GM04504 (cell line): ENCODE measurements at places on chromosomes 13 and 19.

DNA sequence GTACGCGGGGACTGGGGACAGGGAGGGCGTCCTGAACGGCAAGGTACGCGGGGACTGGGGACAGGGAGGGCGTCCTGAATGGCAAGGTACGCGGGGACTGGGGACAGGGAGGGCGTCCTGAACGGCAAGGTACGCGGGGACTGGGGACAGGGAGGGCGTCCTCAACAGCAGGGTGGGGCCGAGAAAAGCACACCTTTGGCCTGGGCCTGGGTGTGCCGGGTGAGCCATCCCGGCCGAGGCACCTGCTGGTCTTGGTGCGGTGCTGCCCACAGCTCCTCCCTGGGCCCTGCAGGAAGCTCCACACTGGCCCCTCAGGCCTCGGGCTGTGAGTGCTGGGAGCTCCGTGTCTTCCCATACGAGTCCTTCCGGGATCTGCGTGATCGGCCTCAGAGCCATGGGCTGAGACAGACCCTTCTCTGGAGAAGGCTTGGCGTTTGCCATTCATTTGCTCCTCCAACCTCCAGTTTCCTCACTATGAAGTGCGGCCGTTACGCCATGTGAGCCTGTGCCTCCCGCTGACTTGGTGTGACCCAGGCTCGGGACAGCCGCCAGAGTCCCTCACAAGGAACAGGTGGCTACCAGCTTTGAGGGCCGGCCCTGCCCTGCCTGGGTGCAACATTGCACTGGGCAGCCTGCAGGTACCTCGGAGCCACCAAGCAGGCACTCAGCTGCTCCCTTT is 7.8 kb upstream of the ZNF554 start:
- DNase-seq: no peak

DNA sequence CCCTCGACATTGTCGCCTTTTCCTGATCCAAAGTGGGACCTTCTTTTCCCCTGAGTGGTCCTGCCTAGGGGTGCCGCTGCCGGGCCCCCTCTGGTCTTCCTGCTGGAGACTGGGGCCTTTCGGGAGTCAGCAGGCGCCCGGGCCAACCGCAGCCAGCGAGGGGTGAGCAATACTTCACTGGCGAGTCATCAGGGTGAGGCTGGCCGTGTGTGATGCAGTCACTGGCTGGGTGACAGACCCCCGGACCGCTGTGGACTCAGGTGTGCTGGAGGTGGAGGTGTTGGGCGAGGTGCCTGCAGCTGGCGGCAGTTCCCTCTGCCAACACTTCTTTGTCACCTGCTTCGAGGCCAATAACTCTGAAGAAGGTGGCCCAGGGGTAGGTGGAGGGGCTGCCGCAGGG is 1.5 kb upstream of the CGB5 start:
- DNase-seq: no peak

DNA sequence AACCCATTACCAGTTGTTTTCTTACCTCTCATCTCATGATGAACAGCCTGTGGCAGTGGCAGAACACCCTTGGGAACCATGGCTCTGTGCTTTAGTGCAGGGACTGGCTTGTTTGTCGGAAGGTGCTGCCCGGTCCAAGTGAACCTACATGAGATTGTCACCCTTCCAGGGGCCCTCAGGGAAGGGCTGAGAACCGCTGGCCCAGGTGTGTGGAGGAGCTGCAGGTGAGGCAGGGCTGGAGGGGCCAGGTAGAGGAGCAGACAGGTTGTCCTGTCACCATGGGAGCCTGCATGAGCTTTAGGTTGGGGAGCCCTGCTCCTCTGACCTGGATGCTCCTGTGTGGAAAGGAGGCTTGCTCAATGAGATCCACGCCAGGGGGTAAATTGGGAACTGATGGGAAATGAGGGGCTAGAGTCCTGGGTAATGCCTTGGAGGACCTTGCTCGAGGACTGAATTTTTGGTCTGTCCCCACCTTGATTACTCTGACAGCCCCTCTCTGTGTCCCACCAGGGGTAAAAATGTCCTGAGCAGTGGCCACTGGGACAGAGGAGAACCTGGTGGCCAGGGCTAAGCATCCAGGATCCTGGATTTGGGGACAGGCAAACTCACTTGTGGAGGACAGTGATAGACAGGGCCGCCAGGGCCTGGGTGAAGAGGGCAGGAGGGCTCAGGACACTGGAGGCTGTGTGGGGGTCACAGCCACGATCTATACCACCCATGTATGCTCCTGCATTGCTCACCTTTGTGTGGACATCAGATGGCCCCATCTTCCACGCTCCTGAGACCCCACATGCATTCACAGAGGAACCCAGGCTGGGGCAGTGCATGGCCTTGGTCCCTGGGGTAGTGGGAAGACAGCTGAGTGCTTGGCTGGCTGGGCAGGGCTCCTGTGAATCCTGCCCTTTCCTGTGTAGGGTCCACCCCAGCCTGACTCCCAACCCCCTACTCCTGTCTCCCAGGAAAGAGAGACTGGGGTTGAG is 24.1 kb upstream of the CEACAM1 start:
- DNase-seq: no peak

DNA sequence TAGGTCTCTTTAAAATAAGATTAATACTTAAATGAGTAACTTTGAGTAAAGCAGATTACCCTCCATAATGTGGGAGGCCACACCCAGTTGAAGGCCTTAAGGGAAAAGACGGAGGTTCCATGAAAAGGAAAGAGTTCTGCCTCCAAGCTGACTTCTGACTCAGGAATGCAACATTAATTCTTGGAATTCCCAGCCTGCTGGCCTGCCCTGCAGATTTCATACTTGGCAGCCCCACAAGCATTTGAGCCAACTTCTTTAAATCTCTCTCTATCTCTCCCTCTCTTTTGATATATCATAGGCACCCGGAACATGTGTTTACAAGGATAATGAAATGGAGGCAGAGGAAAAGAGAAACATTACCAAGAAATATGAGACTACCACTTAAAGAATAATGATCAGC is 902.3 kb upstream of the MIR17HG start:
- DNase-seq: peak; percentile 74

DNA sequence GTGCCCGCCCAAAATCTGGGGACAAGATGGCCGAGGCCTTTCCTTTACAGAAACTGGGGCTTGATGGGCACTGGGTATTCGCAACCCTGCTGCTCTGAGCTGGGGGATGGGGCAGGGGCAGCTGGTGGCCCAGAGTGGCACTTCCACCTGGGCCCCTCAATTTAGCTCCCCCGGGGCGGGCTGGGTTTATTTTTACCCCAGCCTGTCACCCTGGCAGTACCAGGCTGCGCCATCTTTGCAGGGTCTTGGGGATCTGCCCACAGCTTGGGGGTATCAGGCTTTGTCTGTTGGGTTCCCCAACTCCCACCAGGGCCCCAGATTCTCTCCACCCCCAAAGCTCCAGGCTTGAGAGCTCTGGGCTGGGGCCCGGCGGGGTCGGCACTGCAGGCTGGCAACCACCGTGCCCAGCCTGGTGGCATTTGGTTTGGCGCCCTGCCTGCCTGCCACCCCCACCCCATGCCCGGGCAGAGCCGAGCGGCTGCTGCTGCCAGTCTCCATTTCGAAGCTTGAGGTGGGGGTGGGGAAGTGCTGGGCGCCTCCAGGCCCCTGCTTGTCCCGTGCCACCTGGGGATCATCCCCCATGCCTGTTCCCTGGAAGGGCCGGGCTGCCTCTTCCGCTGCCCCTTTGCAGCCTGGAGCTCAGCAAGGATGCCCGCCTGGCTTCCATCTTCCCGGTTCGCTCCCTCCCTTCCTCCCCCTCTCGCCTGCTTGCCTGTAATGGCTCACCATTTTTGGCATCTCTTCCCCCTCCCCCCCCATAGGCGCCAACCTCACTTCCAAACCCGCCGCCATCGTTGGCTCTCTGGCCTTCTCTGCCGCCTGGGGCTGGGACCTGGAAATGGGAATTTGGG is 11.4 kb downstream of the NFIX start:
- DNase-seq: no peak

DNA sequence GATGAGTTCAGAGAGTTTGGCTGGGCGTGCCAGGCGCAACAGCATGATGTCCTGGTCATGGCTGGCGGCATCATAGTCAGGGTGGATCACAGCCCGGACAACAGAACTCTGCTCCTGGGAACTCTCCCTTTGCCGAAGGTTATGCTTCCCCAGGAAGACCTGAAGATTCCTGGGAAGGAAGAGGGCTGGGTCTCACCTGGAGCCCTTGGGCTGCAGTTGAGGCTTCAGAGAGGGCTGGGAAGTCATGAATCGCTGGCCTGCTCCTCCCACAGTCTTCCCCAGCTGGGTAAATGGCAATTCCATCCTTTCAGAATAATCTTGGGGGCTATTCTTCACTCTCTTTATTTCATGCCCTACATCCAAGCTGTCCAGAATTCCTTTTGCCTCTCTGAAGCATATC is 6.0 kb downstream of the KLK6 start:
- DNase-seq: no peak

GRCh38 chr13:98398581-98398980 is 178.3 kb downstream of the STK24 start:
- DNase-seq: no peak

- no peak for DNase-seq
These were observed 338.0 kb downstream of the TEX29 start for GRCh38 chr13:111658145-111659100.

GRCh38 chr19:46216612-46217011 is 12.9 kb upstream of the IGFL1 start:
- no peak for DNase-seq

DNA sequence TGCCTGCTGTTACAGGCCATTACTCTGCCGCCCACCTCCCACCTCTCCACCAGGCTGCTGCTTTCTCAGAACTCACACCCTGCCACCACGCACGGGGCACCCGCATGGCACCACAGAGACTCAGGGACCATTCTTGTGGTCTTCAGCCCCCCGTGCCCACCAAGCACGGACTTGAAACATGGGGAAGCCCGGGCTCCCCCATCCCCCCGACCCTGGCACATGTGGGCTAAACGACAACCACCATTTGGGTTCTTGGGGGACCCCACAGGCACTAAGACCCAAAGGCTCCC is 23.1 kb upstream of the TINCR start:
- DNase-seq: no peak

DNA sequence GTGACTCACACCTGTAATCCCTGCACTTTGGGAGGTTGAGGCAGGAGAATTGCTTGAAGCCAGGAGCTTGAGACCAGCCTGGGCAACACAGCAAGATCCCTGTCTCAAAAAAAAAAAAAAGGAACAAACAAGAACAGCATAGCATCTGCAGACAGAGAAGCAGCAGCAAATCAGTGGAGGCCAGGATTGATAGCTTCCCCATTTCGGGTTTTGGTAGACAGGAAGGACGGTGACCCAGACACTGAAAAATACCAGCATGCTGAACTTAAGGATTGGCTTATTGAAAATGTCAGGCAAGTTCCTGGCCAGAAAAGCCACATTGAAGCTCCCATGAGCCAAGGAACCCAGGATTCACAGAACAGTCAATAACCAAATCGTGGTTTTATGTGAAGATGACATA is 3.0 kb downstream of the ZNF490 start:
- DNase-seq: no peak

- DNase-seq: no peak
These were observed 28.6 kb upstream of the EID2 start for GRCh38 chr19:39568604-39569003.

- peak; percentile 85 for DNase-seq
These were observed 49.3 kb downstream of the UFM1 start for GRCh38 chr13:38398711-38399493.

GRCh38 chr19:6800991-6801484 is 28.5 kb downstream of the VAV1 start:
- DNase-seq: peak; percentile 7

DNA sequence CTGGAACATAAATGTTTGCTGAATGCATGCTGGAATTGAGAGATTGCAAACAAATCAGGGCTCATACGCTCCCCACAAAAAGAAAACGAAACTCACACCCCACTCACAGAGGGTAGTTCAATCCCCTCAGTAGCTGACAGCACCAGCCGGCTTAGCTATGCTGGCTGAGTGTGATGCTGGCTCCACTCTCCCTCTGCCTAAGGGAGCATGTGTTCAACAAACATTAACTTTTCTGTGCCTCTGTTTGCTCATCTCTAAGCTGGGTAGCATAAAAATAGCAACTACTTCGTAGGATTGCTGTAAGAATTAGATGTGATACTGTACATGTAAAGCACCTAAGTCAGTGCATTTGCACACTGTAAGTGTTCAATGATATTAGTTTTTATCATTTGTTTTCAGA is 282.6 kb downstream of the FOXO1 start:
- DNase-seq: no peak

DNA sequence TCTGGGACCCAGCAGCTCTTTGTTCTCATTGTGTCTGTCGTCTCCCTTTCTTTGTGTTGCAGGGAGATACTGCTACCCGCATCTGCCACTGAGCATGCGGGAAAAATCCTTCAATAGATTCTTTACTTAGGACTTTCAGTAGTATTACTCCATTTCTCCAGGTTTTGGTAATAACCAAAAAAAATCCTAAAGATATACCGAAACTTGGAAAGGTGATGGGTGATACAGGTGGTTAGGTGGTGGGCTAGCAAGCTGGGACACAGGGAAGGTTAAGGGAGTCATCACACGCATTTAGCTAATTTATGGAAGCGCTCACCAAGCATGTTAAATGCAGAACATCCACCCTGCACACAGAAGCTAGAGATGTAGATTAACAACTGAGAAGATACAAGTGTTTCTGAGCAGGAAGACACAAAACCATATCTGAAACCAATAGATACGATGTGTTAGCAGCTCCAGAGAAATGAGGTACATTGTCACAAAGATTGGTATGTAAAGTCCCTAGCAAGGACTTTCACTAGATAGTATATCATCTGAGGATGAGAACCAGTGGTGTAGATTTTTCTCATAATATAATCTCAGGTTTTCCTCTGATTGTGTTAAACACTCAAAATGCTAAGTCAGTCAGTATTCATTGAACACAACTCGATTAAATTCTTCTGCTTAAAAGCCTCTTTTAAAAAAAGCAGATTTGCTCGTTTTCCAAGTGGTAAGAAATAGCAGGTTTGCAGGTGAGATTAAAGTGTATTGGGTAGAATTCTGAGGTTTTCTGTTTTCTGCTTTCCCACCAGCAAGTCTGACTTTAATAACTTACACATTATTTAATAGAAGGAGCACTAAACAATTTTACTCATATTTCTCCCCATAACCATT is 1.2 kb upstream of the SLAIN1 start:
- DNase-seq: no peak

DNA sequence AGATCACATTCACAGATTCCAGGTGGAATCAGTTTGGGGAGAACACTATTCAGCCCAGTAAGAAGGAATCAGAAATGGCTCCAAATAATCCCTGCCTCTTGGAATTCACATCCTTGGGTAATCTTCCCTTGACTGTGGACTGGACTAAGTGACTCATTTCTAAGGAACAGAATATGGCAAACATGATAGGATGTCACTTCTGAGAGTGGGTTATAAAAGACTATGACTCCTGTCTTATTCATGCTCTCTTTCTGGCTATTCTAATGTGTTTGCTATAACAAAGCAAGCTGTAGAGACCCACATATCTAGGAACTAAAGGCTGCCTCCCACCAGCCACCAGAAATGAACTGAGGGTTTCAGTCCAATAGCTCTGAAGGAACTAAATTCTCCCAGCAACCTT is 37.8 kb downstream of the MBD3L2B start:
- DNase-seq: no peak

DNA sequence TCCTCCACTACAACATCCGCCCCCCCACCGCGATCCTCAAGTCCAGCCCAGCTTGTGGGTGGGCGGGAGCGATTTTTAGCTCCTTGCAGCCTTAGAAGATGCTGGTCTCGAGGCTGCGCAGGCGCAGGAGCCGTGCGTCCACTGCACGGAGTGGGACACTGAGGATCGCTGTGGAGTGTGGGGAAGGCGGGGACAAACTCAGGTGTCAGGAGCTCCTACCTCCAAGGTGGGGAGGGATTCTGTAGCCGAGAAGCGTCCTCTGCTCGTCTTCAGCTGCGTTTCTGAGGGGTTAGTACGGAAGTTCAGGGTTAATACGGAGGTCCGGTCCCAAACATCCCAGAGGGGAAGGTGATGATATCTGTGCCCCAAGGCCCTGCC is at the start of gene RTBDN:
RTBDN (minus strand) TSS at position 14 of the 378 bp plus-strand sequence. CDS start 4,600 bp downstream, outside the sequence.
- DNase-seq: no peak
